CD14-positive monocyte (primary cell): ENCODE measurements at places on chromosomes 13 and 19. TPM values are rescaled to one million over a fixed set of nuclear protein-coding genes. Genes with fewer than 3 reads are reported as not detected.

GRCh38 chr13:46530084-46530935 lies 22.7 kb upstream of the LRCH1 start:
- no peak overlapping the region for H3K4me3 ChIP-seq
- H3K27me3 ChIP-seq, result no peaks in the 10 kb centered on the region
- DNase-seq, result no peak
- no peaks in the 10 kb centered on the region for H3K36me3 ChIP-seq

DNA sequence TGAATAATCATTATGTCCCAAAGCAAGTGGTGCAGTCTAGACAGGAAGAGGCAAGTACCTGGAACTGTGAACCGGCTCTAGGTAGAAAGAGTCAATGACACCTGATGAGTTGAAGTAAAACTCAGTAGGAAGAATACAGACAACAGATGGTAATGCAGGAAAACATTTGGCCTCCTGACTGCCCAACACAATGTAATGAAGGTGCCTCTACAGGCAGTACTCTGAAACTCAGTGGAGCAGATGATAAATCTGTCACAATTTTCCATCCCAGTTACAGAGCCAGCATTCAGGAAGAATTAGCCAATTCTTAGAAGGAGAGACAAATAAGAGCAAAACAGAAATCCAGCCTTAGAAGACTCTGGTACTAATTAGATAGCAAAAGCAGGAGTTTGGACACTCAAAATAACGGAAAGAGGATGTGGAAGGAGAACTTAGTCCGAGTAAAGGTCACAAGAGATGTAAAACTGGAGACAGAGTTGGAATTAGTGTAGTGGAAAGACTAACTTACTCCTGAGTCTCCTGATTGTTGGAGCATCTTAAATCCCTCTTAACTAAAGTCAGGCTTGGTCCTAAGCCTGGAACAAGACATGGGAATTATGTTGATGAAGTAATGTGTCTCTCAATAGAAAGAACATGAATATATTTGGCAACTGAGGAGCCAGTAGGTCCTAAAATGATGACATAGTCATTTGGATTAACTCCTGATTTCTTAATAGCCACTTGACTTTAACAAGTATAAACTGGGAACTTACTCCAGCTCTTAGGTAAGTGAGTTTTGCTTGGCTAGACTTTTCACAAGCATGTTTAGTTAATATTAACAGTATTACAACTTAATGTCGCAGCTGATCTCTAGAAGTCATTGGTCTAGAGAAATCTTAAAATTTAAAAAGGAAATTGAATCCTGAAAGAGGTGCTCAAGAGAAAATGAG lies 457.3 kb upstream of the MIR17HG start:
- no peak overlapping the region for H3K27ac ChIP-seq
- no peaks in the 10 kb centered on the region for H3K4me1 ChIP-seq
- H3K4me3 ChIP-seq, result no peak overlapping the region

Gene ZNF208
- polyA plus RNA-seq, result not detected in 2 replicates

Gene SOX1
- polyA plus RNA-seq, result not detected

- peaks cover 8% of the 10 kb centered on the region for H3K27me3 ChIP-seq
- H3K36me3 ChIP-seq, result no peaks in the 10 kb centered on the region
- peak overlapping the region; percentile 79 for H3K4me3 ChIP-seq
- DNase-seq, result no peak
- H3K27ac ChIP-seq, result no peak overlapping the region
Observed at GRCh38 chr19:55581145-55581822, 636 bp upstream of the ZNF579 start.

Gene CLEC17A
- 3.4 TPM for polyA plus RNA-seq

Gene F7
- not detected for polyA plus RNA-seq

Gene CDX2
- not detected for polyA plus RNA-seq

- H3K27me3 ChIP-seq, result peaks cover 2% of the 10 kb centered on the region
- H3K4me1 ChIP-seq, result peaks cover 8% of the 10 kb centered on the region
- DNase-seq, result peak; percentile 2
- no peak overlapping the region for H3K4me3 ChIP-seq
- H3K27ac ChIP-seq, result no peak overlapping the region
Observed at GRCh38 chr13:106507560-106508274, 27.7 kb downstream of the EFNB2 start.

Gene CFD
- polyA plus RNA-seq, result 654 TPM
